ENCODE measurements at places on chromosomes 1 and 21.

DNA sequence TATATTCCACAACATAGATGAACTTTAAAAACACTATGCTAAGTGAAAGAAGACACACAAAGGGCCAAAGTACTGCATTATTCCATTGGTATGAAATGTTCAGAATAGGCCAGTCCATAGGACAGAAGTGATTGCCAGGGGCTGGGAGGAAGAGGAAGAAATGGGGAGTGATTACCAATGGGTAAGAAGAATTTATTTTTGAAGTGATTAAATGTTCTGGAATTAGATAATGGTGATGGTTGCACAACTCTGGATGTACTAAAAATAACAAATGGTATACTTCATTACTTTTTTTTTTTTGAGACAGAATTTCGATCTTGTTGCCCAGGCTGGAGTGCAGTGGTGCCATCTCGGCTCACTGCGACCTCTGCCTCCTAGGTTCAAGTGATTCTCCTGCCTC lies 61.7 kb downstream of the CHD5 start:
- no peak for DNase-seq

DNA sequence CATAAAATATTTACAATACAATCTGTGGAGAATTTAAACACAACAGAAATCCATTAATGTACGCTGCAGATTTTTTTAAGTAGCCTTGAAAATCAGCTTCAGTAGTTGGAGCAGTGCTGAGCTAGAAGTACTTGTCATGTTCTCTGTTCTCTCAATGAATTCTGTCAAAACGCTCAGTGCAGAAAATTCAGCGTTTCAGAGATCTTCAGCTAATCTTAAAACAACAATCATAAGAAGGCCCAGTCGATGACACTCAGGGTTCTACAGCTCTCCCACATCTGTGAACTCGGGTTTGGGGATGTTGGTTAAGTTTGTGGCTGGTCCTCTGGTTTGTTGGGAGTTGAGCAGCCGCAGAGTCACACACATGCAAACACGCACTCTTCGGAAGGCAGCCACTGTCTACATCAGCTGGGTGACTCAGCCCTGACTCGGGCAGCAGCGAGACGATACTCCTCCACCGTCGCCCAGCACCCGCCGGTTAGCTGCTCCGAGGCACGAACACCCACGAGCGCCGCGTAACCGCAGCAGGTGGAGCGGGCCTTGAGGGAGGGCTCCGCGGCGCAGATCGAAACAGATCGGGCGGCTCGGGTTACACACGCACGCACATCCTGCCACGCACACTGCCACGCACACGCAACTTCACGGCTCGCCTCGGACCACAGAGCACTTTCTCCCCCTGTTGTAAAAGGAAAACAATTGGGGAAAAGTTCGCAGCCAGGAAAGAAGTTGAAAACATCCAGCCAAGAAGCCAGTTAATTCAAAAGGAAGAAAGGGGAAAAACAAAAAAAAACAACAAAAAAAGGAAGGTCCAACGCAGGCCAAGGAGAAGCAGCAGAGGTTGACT lies 161.2 kb downstream of the RUNX1 start:
- DNase-seq: peak; percentile 57

- no peak for DNase-seq
Observed at GRCh38 chr21:32308696-32309095, 10.0 kb downstream of the MRAP start.

DNA sequence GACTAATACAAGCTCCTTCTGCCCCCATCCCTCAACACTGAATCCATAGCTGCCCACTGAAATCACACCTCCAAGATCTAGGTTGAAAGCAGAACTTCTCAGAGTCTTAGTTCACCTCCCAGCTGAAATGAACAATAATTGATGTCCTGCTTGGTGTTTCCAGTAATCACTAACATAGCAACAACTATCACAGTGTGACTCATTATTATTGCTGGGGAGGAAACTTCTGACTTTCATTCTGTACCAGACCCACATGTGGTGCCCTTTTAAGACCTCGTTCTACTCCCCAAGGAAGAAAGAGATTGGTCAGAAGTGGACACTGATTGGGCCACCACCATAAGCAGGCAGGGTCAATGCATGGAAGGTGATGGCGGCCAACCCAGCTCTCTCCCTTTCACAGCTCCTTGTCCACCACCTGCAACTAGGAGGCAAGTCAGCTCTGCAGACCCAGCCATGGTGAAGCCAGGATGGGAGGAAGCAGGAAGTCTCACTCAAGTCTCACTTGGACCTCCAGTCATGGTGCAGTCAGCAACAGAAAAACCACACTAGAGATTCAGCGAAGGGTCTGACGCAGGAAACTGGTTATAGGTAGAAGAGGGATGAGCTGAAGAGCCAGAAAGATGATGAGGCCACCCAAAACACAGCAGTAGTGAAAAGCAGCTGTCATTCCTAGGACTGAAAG lies 720.2 kb downstream of the PTPRU start:
- no peak for DNase-seq

Data from nephron progenitor cell (in vitro differentiated cells).